Stimulated activated CD4-positive, alpha-beta T cell treated with anti-CD3 and anti-CD28 coated beads, Interleukin-1b, Interleukin-23, amount 100 ng/mL, for 24 hours (primary cell): ENCODE measurements at places on chromosomes 2 and 18.

DNA sequence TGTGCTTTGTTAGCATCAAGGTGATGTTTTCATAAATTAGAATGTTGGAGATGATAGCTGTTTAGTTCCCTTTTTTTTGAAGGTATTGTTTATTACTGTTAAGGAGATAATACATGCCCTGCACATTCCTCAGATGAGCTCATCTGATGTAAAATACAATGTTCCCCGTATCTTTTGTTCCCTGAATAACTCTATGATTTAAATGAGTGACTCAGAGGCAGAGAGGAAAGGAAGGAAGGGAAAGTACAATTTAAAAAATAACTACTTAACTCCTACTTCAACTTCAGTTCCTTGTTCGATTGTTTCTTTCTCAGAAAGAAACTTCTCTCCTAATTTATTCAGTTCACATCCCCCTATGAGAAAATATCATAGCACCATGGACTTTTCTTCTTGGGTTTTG, 208.7 kb downstream of the KCNE4 start:
- no peak for DNase-seq

DNA sequence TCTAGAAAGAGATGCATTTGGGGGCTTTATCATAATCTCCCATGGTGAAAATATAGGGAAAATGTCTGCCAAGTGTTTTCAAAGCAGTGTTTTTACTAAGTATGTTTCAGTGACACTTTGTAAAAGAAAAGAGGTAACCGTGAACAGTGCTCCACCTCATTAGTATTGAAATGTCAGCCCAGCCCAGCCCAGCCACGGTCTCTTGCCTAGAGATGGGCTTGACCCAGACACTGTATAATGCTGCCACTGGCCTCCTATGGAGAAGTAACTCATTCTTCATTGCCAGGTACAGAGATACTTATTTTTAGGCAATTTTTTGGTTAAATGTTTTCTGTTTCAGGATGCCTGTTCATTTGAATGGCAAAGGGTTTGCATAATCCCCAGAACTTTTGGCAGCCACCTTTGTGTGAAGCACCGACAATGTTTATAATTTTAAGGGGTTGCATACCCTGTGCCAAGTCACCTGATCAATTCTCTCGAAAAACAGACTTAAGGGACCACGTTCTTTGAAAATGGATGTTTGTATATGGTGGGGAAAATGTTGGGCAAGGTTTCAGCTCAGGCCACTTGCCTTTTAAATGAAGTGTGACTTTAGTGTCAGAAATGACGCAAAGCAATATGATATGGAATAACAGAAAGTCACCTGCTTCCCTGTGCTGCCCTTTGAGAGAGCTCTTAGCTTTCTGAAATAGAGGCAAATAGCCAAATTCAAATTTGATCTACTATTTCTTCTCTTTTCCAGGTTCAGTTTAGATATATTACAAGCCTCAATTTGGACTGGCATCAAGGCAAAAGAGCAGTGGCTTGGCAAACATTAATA, 314.5 kb upstream of the RGPD4 start:
- no peak for DNase-seq

- no peak for DNase-seq
Observed at GRCh38 chr2:180670302-180671003, 310.0 kb upstream of the UBE2E3 start.

GRCh38 chr2:11930211-11930761, 183.9 kb downstream of the LPIN1 start:
- DNase-seq: no peak

DNA sequence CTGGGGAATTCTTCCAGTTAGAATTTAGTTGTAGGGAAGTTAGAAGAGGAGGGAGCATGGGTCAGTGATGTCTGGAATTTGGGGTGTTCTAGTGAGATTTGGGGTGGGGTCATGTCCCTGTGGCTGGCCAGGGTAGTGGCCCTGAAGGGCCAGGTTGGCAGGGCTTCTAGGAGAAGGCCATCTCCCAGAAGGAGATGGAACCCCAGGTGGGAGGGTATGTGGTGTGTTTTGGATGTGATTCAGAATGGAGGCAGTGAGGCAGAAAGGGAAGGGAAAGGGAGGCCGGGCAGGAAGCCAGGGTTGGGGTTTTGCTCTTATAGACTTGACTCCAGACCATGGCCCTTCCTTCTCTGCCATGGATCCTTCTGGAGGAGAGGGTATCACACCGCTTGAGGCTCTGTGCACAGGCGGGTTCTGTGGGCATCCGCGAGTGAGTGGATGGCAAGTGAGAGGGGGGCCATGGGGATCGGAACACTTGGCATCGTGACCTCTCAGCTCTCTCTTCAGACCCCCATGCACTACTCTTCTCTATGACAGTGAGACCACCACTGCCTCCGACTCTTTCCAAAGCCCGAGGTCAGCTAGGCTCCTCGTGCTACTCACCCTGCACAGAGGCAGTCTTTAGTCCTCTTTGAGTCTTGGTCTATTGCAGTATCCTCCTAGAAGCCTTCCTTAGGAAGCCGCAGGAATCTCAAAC, 7.3 kb downstream of the GREB1 start:
- no peak for DNase-seq

GRCh38 chr2:203583084-203583695, 48.1 kb upstream of the RAPH1 start:
- no peak for DNase-seq

GRCh38 chr2:239303711-239304532, 96.9 kb downstream of the HDAC4 start:
- DNase-seq: no peak

- no peak for DNase-seq
Observed at GRCh38 chr2:160842286-160842685, 317.9 kb upstream of the TANK start.

DNA sequence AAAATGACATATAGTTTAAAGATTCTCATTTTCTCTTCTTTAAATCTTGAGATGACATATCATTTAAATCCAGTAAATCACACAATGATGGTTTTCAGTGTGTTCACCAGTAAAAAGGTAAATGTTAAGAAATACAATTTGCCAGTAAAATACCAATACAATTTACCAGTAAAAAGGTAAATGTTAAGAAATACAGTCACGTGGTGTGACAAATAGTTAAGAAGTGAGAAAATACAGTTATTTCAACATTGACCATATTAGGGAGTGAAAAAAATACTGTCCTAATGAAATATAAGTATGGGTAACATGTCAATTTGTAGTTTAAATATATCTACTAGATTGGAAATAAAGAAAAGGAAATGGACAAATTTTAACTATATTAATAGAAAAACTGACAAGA, 80.5 kb downstream of the DLGAP1 start:
- no peak for DNase-seq

DNA sequence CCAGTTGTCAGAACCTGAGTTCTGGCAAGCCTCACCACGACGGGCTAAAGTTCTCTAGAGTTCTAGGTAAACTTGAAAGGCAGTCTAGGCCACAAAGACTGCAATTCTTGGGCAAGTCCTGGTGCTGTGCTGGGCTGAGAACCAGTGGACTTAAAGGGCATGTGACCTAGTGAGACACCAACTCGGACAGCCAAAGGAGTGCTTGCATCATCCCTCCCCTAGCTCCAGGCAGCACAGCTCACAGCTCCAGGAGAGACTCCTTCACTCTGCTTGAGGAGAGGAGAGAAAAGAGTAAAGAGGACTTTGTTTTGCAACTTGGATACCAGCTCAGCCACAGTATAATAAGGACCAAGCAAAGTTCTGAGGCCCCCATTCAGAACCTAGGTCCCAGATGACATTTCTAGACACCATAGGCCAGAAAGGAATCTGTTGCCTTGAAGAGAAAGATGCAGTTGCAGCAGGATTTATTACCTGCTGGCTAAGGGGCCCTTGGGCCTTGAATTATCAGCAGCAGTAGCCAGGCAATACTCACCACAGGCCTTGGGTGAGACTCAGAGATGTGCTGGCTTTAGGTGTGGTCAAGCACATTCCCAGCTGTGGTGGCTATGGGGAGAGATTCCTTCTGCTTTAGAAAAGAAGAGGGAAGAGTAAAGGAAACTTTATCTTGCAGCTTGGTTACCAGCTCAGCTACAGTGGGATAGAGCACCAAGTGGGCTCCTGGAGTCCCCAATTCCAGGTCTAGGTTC, 51.8 kb downstream of the UPP2 start:
- DNase-seq: no peak

GRCh38 chr18:9068346-9068745, 34.2 kb upstream of the NDUFV2 start:
- no peak for DNase-seq

GRCh38 chr2:85644909-85645308, 23.1 kb downstream of the SFTPB start:
- no peak for DNase-seq

DNA sequence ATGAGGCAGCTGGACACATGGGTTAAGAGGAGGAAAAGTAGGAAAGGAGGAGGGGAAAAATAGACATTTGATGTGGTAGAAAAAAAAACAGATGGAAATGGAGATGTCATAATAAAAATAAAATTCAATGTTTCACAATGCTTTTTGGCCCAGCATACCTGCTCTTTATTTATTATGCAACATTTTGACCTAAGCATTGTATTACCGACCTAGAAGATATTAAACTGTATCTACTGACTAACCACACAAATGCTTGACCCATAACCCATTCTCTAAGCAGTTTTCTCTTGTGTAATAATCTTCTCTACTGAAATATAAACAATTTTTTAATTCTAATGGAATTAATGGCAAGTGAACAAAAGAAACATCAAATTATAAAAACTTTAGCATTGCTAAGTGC, 362.3 kb downstream of the FBXO15 start:
- no peak for DNase-seq

- no peak for DNase-seq
Observed at GRCh38 chr18:40930211-40930882, 1024.7 kb upstream of the PIK3C3 start.

GRCh38 chr2:241563981-241564595, 5.5 kb downstream of the BOK start:
- DNase-seq: no peak

GRCh38 chr2:77922567-77922966, 400.4 kb upstream of the LRRTM4 start:
- DNase-seq: no peak
